RWPE2 (cell line): ENCODE measurements at places on chromosomes 3 and 15.

DNA sequence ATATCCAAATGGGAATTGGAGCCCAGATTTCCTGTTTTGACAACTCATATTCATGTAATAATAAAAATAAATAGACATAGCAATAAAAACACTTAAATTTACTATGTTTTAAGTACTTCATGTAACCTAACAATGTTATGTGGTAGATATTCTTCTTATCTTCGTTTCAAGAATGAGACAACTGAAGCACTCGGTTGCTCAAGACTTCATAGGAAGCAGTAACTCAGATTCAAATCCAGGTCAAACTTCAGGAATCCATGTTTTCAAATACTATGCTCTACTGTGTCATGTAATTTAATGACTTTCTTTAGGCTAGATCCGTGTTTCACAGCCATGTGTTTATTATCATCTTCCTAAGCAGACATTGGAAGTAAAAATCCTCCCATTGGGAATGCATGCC, 492.2 kb downstream of the CNTN3 start:
- DNase-seq, result no peak
- H3K27ac ChIP-seq, result no peak overlapping the region
- H3K36me3 ChIP-seq, result no peaks in the 10 kb centered on the region
- H3K4me1 ChIP-seq, result no peaks in the 10 kb centered on the region
- H3K4me3 ChIP-seq, result no peak overlapping the region

GRCh38 chr3:102756706-102757105, 321.9 kb downstream of the ZPLD1 start:
- no peak for DNase-seq
- no peak overlapping the region for H3K27ac ChIP-seq
- no peaks in the 10 kb centered on the region for H3K4me1 ChIP-seq
- no peak overlapping the region for H3K4me3 ChIP-seq
- no peaks in the 10 kb centered on the region for H3K36me3 ChIP-seq
- peaks cover 9% of the 10 kb centered on the region for H3K27me3 ChIP-seq

DNA sequence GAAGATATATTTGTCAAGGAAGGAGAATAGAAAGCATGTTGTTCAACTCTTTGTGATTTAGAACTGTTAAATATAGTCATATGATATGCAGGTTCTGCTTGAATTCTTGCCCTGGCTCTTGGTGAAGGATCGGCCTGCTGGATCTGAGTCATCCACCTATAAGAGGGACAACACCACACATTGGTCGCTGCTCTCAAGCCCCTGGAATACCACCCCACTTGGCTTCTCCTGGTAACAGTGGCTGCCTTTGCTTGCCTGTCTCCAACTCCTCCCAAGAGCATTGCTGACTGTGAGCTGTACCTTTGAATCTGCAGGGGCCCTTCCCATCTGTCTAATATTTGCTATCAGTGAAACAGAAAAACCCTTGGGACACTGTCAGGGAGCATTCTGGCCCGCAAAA, 78.9 kb upstream of the DGKG start:
- DNase-seq, result no peak
- no peaks in the 10 kb centered on the region for H3K4me1 ChIP-seq
- no peaks in the 10 kb centered on the region for H3K27me3 ChIP-seq
- H3K27ac ChIP-seq, result no peak overlapping the region
- H3K4me3 ChIP-seq, result no peak overlapping the region

DNA sequence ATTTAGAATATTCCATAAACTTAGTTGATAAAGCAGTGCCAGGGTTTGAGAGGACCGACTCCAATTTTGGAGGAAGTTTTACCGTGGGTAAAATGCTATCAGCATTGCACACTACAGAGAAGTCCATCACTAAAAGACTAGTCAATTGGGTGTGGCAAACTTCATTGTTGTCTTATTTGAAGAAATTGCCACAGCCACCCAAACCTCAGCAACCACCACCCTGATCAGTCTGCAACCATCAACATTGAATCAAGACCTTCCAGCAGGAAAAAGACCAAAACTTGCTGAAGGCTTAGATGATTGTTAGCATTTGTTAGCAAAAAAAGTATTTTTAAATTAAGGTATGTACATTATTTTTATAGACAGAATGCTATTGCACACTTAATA, 60.5 kb downstream of the KLF13 start:
- no peaks in the 10 kb centered on the region for H3K36me3 ChIP-seq
- DNase-seq, result no peak
- H3K4me3 ChIP-seq, result no peak overlapping the region
- no peaks in the 10 kb centered on the region for H3K27me3 ChIP-seq
- peaks cover 19% of the 10 kb centered on the region for H3K4me1 ChIP-seq

DNA sequence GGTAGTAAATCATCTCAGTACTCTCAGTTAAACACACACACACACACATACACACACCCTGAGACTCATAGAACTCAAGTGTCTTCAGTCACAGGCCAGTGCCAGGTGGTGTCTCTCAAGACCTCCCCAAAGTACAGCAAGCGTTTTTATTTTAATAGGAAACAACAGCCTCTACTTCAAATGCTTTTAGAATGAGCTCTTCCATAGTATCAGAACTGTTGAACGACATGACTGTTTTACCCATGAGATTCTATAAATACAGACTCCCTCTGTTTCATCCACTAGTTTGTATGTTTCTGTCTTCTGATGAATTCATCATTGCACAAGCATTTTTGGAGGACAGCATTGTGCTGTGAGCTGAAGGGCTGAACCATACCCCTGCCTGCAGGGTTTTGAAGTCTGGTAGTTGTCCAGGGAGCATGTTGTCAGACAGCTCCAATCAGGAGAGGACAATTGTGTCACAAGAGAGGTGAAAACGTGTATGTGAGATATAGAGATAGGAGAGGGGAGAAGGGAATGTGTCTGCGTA, 201.0 kb upstream of the BCL6 start:
- no peaks in the 10 kb centered on the region for H3K36me3 ChIP-seq
- H3K4me3 ChIP-seq, result no peak overlapping the region
- H3K4me1 ChIP-seq, result peaks cover 13% of the 10 kb centered on the region
- no peak overlapping the region for H3K27ac ChIP-seq
- DNase-seq, result no peak

GRCh38 chr3:25588441-25589103, 76.1 kb downstream of the TOP2B start:
- no peak overlapping the region for H3K4me3 ChIP-seq
- no peaks in the 10 kb centered on the region for H3K36me3 ChIP-seq
- peaks cover 2% of the 10 kb centered on the region for H3K4me1 ChIP-seq
- no peak overlapping the region for H3K27ac ChIP-seq

- no peak overlapping the region for H3K4me3 ChIP-seq
- no peak overlapping the region for H3K27ac ChIP-seq
- no peak for DNase-seq
Measured at GRCh38 chr15:43975770-43976169, 149.0 kb downstream of the WDR76 start.

DNA sequence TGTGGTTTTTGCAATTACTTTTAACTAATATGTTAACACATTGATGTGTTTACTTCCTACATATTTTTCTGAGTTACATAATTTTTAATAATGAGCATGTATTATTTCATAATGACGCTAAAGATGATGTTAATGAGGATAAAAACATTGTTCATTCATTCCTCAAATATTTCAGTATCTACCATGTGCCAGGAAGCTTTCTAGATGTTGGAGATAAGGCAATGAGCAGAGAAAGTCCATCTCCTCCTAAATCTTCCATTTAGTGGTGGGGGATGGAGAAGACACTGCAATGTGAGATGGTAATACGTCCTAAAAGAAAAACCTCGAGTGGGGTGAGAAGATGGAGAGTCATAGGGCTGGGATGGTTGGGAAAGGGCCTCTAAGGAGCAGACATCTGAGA, 132.7 kb downstream of the MYLK start:
- H3K27ac ChIP-seq, result peak overlapping the region; percentile 71
- no peaks in the 10 kb centered on the region for H3K27me3 ChIP-seq
- peaks cover 18% of the 10 kb centered on the region for H3K4me1 ChIP-seq
- no peak for DNase-seq
- no peaks in the 10 kb centered on the region for H3K36me3 ChIP-seq

- DNase-seq, result no peak
- H3K4me3 ChIP-seq, result no peak overlapping the region
- no peaks in the 10 kb centered on the region for H3K27me3 ChIP-seq
- no peak overlapping the region for H3K27ac ChIP-seq
- H3K4me1 ChIP-seq, result peaks cover 3% of the 10 kb centered on the region
Measured at GRCh38 chr3:157166115-157166514, 6.2 kb upstream of the CCNL1 start.

DNA sequence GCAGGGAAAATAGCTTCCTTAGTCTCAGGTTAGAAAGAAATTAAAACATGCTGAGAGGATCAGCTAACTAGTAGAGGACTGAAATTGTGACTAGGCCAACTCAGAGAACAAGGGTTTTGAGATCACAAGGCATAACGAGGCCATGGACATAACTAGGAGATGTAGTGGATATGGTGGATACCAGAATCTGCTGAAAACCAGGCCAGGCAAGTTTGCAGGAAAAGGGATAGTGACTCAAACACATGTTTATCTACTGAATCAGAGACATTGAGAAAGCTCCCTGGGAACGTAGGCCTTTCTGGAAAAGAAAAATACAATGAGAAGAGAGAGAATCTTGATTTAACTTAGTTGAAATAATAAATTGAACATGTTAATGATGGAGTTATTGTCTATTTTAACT, 326.5 kb upstream of the GBE1 start:
- H3K4me1 ChIP-seq, result peaks cover 23% of the 10 kb centered on the region
- no peak for DNase-seq
- H3K27me3 ChIP-seq, result no peaks in the 10 kb centered on the region
- H3K27ac ChIP-seq, result peak overlapping the region; percentile 63
- no peaks in the 10 kb centered on the region for H3K36me3 ChIP-seq
- H3K4me3 ChIP-seq, result no peak overlapping the region

DNA sequence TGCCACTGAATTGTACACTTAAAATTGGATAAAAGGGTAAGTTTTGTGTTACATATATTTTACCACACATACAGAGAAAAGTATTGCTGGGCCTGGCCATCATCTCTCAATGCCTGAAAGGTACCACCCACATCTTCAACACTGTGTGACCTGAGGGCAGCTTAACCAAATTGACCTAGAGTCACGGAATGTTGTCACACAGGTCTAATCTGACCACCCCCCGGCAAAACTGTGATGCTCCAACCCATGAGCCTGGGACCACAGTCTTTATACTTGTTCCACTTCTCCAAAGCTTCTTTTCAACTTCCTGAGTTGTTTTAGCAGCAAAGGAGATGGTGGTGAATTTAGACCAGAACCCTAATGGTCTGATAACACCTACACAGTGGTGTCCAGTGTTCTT, 210.3 kb upstream of the TPM1 start:
- DNase-seq, result no peak
- no peaks in the 10 kb centered on the region for H3K36me3 ChIP-seq
- H3K4me1 ChIP-seq, result no peaks in the 10 kb centered on the region

DNA sequence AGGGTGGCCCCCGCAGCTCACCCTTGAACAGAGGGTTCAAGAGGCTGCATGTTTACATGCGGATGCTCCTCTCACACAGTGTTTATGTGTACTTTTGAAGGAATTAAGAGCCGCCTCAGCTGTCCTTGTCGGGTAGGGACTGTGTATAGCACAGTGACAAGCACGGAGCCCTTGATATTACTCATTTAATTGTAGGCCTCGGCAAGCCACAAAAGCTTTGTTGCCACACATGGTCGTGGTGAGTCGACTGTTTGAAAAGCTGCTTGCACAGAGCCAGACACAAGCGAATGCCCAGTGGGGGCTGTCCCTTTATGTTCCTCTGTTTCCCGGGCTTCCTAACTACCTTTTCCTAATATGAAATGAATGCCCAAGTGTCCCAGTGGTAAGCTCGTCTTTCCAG, 4.5 kb downstream of the ESYT3 start:
- H3K27ac ChIP-seq, result no peak overlapping the region
- H3K4me1 ChIP-seq, result peaks cover 3% of the 10 kb centered on the region
- no peak overlapping the region for H3K4me3 ChIP-seq
- H3K27me3 ChIP-seq, result peaks cover 16% of the 10 kb centered on the region
- no peaks in the 10 kb centered on the region for H3K36me3 ChIP-seq

- no peak overlapping the region for H3K27ac ChIP-seq
- H3K4me3 ChIP-seq, result no peak overlapping the region
- no peaks in the 10 kb centered on the region for H3K36me3 ChIP-seq
- H3K4me1 ChIP-seq, result no peaks in the 10 kb centered on the region
- no peak for DNase-seq
Measured at GRCh38 chr15:74227968-74228722, 8.0 kb upstream of the CCDC33 start.

- no peak overlapping the region for H3K4me3 ChIP-seq
- H3K36me3 ChIP-seq, result peaks cover 5% of the 10 kb centered on the region; the same call in 1 of the 2 replicates
- no peak overlapping the region for H3K27ac ChIP-seq
- no peak for DNase-seq
- H3K27me3 ChIP-seq, result no peaks in the 10 kb centered on the region
- H3K4me1 ChIP-seq, result peaks cover 3% of the 10 kb centered on the region
Measured at GRCh38 chr3:136075811-136076210, 110.3 kb downstream of the PPP2R3A start.

- no peak overlapping the region for H3K27ac ChIP-seq
- no peaks in the 10 kb centered on the region for H3K36me3 ChIP-seq
- DNase-seq, result no peak
- H3K27me3 ChIP-seq, result peaks cover 6% of the 10 kb centered on the region
- no peak overlapping the region for H3K4me3 ChIP-seq
Measured at GRCh38 chr15:87962428-87962827, 294.1 kb downstream of the NTRK3 start.

GRCh38 chr15:68158046-68158628, 47.0 kb downstream of the CALML4 start:
- no peak for DNase-seq
- no peak overlapping the region for H3K27ac ChIP-seq
- no peaks in the 10 kb centered on the region for H3K4me1 ChIP-seq
- H3K27me3 ChIP-seq, result no peaks in the 10 kb centered on the region
- no peak overlapping the region for H3K4me3 ChIP-seq

DNA sequence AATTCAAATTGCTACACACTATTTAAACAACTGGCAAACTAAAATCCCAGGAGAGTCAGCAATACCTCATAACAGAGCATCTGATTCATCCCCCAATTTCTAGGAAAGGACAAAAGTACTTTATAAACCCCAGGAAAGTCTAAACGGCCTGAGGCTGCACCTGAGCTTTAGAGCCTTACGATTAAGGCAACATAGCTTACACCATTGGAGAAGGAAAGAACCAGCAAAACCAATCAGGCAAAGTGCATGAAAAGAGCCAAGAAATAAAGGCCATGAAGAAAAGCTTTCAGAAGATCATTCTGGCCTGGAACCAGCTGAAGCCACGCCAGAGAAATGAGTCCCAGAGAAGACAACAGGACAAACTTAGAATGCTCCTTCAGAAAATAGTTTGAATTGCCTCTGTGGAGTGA, 48.1 kb downstream of the PTPN9 start:
- no peak for DNase-seq
- H3K4me3 ChIP-seq, result no peak overlapping the region
- no peaks in the 10 kb centered on the region for H3K27me3 ChIP-seq
- H3K4me1 ChIP-seq, result peaks cover 22% of the 10 kb centered on the region
- no peak overlapping the region for H3K27ac ChIP-seq
